Fibroblast of pulmonary artery (primary cell): ENCODE measurements at places on chromosomes 11 and 22.

DNA sequence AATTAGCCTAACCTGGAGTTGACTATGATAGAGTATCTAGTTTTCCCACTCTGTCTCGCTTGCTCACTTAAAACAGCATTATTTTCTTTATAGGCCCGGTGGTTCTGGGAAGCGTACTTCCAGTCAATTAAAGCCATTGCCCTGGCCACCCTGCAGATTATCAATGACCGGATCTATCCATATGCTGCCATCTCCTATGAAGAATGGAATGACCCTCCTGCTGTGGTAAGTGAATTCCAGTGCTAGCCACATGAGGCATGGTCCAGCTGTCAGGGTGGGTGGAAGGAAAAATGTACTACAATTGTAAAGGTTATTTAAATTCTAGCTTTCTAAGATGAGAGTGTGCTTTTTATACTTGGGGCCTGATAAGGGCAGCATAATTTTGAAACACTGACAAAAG, 76.0 kb downstream of the EXT2 start:
- DNase-seq: no peak

DNA sequence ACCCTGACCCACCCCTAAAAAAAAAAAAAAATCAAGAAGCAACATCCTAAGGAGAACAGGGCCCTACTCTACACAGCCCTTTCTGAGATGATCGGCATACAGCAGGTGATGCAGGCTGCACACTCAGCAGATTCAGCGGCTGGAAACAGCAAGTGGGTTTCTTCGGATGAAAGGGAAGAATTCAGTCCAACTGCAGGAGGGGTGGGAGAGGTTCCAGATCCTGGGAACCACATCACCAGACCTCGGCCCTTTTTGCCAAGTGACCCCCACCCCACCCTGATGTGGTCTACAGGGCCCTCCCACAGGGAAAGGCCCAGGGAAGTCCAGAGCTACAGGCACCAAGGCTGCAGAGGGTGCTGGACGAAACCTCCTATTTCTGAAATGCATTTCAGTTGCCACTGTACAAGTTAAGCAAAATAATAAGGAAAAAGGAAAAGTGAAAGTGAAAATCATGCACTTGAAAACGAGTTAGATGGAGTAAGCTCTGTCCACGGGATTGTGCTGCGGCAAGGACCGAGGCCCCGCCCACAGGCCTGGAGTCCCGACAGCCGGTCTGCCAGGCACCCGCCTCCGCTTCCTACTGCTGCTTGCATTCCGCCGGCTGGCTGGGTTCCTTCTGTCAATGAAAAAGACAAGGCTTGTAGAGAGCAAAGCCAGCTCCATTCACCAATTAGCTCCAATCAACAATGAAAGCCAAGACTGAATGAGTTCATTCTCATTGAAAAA, 16.0 kb upstream of the PHLDA2 start:
- peak; percentile 91 for DNase-seq

DNA sequence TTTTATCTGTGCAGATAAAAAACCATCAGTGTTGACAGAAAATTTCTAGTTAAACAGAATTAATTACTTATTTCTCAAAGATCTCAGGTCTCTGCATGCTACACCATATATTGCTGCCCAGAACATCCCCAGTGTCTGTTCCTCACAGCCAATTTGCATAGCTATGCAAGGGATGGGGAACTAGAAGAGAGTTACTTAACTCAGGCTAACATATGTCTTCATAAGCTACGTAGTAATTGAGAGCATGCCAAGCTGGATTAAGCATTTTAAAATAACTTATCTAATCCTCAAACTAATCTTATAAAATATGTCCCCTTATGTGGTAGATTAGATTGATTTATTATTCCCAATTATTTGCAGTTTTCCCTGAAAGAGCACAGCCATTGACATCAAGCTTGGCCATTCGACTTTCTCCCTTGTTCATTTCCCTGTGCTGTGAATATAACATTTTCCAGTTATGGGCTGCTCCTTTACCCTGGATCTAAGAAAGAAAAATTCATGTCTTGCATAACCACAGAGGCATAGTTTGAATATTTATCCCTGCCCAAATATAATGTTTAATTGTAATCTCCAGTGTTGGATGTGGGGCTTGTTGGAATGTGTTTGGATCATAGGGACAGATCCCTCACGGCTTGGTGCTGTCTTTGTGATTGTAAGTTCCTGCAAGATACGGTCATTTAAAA, 69.1 kb downstream of the C11orf87 start:
- DNase-seq: peak; percentile 2

GRCh38 chr11:132075447-132075846, 705.0 kb downstream of the NTM start:
- DNase-seq: no peak

- DNase-seq: peak; percentile 49
These were observed 107.2 kb upstream of the E2F8 start for GRCh38 chr11:19347911-19348310.

DNA sequence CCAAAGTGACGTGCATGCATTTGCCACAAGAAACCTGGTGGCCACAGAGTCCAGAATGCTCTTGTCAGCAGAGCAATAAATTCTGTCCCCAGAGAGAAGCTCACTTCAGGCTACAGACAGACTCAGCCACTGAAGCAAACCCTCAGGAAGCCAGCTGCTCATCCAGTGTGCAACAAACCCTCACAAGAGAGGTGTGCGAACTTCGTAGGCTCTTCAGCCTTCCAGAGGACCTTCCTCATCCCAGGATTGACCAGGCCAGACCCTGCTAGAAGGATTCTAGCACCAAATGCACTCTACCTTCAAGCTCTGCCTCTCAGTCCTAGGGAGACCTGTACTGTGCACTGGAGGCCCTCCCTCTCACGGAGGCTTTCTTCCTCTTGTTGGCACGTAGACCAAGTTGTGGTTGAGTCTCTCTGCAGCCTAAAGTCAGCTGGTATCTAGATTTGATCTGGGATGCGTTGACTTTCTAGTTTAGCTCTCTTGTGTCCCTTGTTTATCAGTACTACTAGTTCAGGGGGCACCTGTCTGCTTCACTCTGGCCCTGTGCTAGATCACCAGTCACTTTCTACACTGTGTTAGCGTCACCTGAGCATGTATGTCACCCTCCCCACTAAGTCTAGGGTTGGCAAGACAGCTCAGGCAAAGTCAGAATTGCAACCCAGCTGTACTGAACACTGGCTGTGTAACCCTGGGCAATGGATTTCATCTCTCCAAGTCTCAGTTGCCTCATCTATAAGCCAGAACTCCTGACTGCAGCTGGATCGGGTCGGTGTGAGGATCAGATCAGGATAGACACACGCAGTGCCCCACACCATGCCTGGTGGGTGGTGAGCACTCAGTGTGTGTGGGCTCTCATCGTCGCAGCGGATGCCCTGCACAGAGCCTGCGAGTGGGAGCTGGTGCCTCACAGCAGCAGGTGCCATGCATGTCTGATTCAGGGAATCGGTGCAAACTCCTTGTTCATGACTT, 22.1 kb upstream of the TMPRSS13 start:
- no peak for DNase-seq

DNA sequence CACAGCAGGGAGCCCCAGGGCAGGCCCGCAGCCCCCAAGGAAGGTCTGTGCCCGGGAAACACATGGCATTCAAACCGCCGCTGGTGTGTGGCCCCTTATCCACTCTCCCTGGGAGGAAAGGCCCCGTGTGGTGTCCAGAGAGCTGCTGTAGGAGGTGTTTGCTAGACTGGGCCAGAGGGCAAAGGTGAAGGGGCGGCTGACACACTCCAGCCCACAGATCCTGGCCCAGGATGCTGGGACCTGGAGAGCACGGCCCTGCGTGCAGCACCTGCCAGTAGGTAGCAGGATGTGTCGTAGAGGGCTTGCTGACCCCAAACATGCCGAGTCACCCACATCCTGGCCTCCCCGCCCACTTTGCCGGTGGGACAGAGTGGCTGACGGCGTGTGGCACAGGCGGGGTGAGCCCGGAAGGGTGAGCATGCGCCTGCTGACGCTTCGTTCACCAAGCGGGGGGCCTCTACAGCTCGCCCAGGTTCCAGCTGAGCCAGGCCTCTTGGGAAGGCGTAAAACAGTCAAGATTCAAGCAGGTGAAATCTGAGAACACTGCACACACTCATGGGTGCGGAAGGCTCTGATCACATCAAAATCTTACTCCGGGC, 11.0 kb downstream of the OSBPL5 start:
- no peak for DNase-seq

DNA sequence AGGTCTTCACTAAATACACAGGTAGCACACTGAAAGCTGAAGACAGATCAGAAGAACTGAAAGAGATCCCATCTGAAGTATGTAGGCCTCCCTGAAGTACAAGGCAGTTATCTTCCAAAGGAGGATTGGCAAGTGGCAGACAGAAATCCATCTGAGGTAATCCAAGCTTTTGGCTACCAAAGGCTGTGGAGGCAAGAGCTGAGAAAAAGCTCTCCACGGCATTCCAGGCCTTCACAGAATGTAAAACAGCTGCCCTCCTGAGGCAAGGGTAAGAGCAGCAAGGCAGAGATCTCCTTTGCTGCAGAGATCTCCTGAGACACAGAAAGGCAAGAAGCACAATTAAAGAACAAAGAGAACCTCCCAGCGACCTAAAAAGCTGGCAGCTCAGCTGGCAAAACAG, 19.1 kb downstream of the PIK3C2A start:
- DNase-seq: peak; percentile 10

DNA sequence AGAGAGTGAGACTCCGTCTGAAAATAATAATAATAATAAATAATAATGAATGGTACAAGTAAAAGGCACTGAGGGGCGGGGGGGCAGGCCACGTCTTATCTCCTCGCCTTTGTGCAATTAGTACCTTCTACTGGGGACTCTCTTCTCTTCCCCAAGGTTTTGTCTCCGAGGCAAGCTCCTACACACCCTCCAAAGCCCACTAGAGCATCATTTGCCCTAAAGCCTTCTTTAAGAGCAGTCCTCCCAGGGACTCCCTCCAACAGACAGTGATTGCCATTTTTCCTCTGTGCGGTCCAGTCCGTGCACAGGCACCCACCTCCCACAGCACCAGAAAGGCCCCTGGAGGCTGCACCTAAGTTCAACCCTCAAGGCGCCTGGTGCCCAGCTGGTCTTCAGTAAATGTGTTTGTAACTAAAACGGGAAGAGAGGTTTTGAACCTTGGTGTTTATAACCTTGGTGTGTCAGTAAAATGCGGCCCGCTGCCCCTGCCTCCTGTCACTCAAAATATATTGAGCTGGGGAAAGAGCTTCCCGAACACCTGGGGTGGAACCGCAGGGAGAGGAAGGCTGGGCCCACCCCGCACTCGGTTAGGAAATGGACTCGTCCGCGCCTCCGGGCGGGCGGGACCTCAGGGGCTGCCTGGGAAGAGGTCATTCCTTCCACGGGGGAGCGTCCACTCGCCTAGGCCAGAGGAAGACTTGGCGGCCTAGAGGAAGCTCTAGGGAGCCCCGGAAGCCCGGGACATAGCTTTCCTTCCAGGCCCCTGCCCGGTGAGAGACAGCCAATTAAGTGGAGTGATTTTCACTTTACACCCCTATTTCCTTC, 4.7 kb upstream of the KDELR3 start:
- no peak for DNase-seq

- peak; percentile 91 for DNase-seq
These were observed 66.9 kb downstream of the TBC1D22A start for GRCh38 chr22:46829117-46829891.

DNA sequence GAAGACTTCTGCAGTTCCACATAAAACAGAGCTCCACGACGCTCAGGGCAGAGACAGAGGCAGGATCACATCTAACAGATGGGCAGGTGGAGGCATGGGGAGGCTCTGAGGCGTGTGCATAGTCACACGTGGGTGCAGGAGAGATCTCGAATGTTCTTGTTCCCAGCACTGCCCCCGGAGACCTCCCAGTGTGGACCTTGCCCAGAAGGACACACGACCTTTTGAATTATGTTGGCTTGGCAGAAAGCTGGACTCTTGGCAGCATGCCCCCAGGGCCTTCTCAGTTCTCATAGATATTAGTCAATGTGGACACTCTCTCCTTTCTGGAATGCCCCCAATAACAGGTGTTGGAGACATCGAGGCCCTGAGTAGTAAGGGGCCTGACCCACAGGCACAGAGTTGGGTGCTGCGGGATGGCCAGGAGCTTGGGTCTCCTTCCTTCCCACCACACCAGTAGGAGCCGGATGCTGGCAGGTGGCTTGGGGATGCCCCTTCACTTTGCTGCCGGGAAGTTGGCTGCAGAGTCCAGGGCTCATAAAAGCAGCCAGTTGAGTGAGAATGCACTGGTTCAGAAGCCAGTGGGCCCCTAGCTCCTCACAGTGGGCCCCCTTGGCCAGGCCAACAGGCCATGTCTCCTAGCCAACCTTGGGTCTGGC, 12.1 kb downstream of the MYEOV start:
- no peak for DNase-seq

GRCh38 chr11:22703040-22703439, 36.6 kb downstream of the GAS2 start:
- peak; percentile 88 for DNase-seq

- no peak for DNase-seq
These were observed 10.3 kb upstream of the FIBIN start for GRCh38 chr11:26983645-26984044.

DNA sequence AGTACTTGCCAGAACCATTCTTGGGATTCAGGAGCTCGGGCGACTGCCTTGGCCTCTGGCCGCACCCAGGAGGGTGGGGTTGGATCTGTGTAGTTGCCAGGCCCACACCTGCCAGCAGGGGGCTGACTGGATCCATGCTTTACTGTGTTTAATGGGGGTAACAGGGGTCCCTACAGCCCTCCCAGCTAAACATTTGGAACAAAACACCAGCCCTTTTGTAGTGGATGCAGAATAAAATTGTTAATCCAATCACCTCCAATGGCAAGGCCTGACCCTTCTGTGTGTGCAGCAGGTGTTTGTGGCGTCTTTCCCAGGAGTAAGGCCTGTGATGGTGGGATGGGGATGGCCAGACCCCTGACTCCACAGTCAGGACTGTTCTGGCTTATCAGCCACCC, 22.5 kb downstream of the SUN2 start:
- DNase-seq: peak; percentile 23

DNA sequence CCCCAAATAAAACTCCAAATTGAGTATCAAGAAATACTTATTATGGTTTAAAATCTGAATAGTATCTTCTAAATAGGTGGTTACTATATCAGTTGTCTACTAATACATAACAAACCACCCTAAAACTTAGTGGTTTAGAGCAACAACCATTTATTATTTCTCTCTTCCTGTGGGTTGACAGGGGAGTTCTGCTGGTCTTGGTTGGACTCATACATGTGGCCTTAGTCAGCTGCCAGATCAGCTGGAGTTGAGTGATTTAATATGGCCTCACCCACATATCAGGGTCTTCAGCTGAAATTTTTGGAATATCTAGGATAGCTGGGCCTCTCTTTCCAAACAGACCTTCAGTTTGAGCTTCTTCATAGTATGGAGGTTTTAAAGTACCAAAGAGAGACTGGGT, 34.5 kb downstream of the C11orf65 start:
- peak; percentile 39 for DNase-seq

GRCh38 chr22:48021991-48022401, 1259.5 kb downstream of the TBC1D22A start:
- DNase-seq: no peak

GRCh38 chr11:122168218-122168617, 52.2 kb upstream of the BLID start:
- no peak for DNase-seq

DNA sequence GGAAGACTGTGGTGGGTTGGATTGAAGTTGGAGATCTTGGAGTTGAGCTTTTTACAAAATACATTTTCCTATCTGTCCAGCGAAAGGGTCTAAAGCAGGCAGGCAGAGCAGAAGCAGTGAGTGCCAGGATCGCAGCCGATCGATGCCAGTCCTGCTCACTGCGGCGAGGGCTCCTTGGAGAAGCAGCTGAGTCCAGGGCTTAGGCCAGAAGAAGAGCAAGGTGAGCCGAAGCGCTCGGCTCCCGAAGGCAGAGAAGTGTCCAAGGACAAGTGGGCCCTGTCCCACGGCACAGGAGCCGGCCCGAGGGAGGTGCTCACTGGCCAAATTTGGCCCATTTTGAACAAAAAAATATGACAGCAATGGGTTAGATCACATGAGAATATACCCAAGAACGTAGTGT, 637.8 kb downstream of the BRD1 start:
- no peak for DNase-seq
